ENCODE measurements at places on chromosomes 2 and 18.
A peak's percentile ranks its signal among the peaks of the same experiment; 100 is the strongest.

GRCh38 chr18:59114160-59114559, 25.5 kb upstream of the SEC11C start:
- DNase-seq: no peak

GRCh38 chr18:30696201-30696600, 346.3 kb downstream of the DSC3 start:
- no peak for DNase-seq

GRCh38 chr2:71938659-71939587, 208.7 kb downstream of the CYP26B1 start:
- DNase-seq: no peak

DNA sequence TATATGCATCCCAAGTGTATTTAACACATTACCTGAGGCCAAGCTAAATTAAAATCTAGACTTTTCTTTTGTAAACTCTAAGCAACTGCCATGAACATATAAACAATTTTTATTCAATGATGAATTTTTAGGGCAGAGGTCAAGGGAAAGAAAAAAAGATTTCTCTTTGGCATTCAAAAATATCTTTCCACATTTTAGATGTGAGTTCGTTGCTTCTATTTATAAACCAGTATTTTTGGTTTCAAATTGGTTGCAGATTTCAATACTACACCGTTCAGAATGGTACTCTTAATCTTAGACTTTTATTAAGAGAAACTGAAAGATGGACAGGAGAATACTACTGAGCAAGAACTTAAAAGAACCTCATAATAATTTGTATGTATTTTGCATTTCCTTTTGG, 293.6 kb upstream of the CCDC68 start:
- no peak for DNase-seq

DNA sequence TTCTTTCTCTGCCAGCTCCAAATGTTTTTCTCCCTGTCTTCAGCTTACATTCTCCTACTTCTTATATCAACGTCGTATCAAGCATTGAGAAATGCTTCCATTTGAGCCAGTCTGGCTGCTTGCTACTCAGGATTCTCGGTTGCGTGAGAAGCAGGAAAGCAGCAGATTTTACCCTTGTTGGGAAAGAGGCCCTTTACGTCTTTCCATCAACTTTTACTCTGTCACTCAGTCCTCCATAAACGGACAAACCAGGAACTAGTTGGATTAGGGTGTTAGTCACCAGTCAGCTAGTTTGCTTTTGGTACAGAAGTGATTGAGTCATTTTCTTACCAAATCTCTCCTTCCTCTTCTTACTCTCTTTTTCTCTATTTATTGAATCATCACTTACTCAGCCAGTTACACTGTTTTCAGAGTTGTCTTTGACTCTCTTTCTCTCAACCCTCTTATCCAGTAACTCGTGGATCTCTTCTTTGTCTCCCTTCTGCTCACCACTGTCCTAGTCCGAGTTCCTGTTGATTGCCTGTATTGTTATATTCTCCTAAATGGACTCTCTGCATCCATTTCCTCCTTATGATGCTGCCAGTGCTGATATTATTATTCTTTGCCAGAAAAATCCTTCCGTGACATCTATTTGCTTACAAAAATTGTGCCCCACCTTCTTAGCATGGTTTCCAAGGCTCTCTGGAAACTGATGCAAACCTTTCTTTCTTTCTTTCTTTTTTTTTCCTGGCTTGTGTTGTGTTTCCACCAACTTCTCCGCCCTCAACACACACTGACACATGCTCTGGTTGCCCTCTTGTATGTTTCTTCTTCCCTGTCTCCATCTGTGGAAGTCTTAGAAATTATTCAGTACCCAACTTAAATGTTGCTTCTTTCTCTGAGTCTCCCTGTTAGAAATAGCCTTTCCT, 61.5 kb downstream of the VRK2 start:
- no peak for DNase-seq

GRCh38 chr18:60898111-60898510, 435.1 kb upstream of the CDH20 start:
- no peak for DNase-seq

DNA sequence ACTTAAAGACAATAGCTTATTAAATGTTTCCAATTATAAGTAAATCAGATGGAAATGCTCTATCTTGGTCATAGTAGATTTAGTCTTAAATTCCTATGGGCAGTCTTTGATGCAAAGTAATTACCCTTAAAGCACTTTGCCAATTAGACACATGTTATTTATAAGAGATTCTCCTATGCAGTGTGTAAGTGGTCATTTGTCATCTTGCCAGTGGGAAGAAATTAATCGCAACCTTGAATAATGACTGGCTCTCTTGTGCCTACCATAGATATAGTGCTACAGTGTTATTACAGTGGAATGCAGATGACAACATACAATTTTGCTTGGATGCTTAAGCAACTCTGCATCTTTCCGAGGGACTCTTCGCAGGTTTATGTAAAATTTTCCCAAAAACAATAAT, 311.0 kb upstream of the THUMPD2 start:
- no peak for DNase-seq

GRCh38 chr2:218980735-218981389, 4.1 kb downstream of the FEV start:
- DNase-seq: no peak

DNA sequence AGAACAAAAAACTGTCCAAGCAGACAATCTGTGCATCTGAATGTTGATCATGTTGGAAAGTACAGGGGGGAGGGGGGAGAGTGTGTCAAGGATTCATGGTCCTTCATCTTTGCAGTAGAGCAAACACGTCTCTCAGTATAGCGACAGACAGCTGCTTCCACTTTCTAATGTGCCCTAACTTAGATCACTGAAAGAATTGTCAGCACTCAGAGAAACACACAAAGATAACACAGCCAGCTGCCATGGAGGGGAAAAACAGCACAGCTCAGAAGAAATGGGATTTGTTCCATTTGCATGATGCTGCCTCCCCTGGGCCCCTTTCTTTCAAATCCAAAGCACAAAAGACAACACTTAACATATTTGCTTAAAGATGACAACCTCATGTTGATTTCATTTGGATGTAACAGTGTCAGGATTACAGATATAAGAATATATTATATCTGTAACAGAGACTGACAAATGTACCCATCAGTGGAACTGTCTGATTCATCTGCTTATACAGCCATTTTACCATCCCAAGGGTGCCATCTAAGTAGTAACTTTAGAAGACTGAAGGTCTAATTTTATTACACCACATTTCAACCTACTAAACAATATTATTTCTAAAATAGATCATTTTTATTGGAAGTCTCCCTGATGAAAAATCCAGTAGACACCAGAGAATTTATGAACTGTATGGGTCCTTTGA, 17.7 kb downstream of the FIGN start:
- no peak for DNase-seq

GRCh38 chr2:6926071-6926732, 9.0 kb downstream of the RNF144A start:
- DNase-seq: no peak

DNA sequence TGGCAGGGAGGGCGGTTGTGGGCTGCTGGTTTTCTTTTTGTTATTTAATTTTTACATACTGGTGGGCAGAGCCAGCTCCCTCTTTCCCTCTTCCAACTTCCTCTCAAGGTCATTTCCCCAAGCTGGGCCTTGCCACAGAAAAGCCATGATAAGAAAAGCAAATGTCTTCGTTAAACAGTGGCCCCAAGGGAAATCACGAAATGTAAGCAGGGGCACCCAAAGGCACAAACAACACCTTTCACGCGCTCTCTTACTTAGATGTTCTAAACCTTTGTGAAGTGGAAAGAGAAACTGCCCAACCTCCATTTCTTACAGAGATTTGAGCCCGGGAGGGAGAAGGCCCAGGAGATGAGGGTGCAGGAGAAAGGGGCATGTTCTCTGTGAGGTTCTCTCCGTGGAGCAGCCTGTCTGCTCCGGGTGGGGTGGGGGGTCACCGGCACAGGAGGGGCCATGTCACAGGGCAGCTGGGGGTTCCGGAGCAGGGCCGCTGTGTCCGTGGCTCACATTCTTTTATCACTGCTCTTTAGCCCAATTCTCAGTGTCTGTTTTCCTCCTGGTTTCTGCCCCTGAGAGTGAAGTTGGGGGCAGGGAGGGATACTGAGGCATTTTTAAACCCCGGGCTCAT, 190.7 kb upstream of the GATA6 start:
- DNase-seq: no peak

- DNase-seq: no peak
Observed at GRCh38 chr2:65392609-65393008, 39.8 kb downstream of the SPRED2 start.

GRCh38 chr18:3069671-3070433, 56.9 kb upstream of the LPIN2 start:
- no peak for DNase-seq

GRCh38 chr2:76895469-76895868, 626.7 kb downstream of the LRRTM4 start:
- DNase-seq: no peak

DNA sequence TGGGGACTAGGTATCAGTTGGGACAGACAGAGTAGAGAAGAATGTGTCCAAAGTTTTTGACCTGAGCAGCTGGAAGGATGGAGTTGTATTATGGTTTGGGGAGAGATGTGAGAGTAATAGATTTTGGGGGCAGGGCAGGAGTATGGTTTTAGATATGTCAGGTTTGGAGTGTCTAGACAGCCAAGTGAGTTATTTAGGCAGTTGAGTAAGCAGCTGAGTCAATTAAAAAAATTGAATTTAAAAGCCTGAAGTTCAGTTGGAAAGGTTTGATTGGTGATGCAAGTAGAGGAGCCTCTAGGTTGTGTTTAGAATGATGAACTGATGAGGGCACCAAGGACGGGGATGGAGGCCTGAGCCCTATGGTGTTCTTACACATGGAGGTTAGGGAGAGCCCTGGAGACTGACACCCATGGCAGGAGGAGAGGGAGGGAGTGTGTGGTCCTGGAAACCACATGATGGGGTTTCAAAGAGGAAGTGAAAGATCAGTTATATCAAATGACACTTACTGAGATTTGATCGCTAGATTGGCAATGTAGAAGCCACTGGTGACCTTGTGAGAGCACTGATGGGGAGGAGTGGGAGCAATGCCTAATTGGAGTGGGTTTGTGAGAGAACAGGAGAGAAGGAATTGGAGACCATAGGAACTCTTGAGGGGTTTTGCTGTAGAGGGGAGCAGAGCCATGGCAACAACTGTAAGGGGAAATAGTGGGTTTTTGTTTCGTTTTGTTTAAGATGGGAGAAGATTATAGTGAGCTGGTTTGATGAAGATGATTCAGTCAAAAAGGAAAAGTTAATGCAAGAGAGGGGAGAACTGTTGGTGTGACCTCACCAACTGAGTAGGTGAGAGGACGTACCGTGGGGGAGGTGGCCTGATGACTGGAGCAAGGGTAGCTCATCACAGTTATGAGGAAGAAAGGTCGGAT, 10.3 kb downstream of the ITGA6 start:
- DNase-seq: peak; percentile 45

DNA sequence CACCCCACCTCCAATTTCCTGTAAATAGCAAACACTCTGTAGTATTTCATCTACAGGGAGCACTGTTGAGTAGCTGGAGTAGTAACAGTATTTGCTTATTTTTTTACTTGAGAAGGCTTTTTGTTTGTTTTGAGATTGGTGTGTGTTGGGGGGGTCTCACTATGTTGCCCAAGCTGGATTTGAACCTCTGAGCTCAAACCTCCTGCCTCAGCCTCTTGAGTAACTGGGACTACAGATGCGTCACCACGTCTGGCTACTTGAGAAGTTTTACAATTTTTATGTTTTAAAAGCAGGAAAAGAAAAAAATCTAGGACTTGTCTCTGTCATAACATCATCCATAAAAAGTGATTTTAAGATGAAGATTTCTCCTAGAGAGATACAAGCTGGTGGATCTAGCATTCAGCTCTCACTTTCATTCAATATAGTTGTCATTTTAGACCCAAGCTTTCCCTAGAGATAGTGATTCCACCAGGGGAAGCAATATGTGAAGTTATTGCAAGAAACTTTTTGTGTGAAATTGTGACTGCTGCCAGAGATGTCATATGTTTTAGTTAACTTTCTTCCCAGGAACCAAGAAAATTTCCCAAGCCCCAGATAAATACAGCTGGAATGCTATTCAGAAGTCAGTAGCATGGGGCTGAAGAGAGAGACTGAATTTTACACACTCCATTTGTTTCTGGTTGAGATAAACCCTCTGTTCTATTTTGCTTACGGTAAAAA, 60.2 kb upstream of the MAP4K3 start:
- DNase-seq: no peak

GRCh38 chr2:33033606-33034081, 86.9 kb downstream of the LTBP1 start:
- no peak for DNase-seq

DNA sequence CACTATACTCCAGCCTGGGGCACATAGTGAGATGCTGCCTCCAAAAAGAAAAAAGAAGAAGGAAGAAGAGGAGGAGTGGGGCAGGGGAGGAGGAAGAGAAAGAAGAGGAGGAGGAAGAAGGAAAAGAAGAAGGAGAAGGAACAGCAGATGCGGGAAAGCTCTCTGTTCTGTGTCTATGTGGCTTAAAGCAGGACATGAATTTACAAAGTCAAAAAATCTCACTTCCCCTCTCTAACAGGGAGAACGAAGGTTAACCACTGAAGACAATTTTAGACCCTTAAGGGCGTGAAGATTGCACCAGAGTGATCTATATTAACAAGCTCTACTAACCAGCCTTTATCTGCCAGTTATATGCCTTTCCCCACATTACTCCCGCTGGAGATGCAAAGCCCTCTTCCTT, 258.9 kb downstream of the METTL4 start:
- DNase-seq: no peak

GRCh38 chr2:201974171-201975100, 59.2 kb upstream of the FZD7 start:
- no peak for DNase-seq

GRCh38 chr2:85593023-85593422, 2.5 kb upstream of the RNF181 start:
- no peak for DNase-seq

- no peak for DNase-seq
Observed at GRCh38 chr2:45178854-45179253, 169.6 kb upstream of the SIX2 start.

DNA sequence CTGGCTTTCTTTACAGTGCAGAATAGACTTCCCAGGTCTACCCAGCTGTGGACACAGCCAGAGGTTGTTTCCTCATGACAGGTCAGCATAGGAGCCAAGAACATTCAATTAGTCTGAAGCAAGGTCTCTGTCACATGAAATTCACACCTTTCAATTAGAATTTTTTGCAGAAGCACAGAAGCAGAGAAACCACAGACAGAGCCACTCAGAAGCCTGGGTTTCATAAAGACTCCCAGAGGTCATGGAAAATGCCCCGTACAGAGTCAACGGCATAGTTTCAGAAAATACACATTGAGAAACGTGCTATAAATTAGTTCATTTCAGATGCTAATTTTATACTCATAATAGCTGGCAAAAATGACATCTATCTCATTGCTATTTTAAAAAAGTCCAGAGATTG, 87.0 kb upstream of the TMEM200C start:
- no peak for DNase-seq

DNA sequence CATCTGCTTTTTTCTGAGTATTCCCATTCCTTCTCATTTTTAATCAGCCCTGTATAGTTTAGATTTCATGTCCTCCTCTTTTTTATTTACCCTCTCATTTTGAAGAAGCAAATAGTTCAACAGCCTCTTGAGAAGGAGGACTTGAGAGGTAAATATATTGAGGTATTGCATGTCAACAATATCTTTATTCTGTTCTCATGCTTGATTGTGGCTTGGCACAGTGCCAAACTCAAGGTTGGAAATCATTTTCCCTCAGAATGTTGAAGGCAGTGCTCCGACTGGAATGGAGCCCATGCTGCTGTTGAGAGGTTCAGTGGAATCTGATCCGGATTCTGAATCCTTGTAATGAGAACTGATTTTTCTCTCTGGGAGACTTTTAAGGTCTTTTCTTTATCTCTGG, 31.0 kb upstream of the GALNT3 start:
- no peak for DNase-seq

Measured in activated CD4-positive, alpha-beta T cell treated with anti-CD3 and anti-CD28 coated beads, Interleukin-2, amount 10 ng/mL, durations not matched to agents 7 days and 5 days (primary cell).